ENCODE measurements at places on chromosomes 2 and 18. TPM values are rescaled to one million over a fixed set of nuclear protein-coding genes. Genes with fewer than 3 reads are reported as not detected.

DNA sequence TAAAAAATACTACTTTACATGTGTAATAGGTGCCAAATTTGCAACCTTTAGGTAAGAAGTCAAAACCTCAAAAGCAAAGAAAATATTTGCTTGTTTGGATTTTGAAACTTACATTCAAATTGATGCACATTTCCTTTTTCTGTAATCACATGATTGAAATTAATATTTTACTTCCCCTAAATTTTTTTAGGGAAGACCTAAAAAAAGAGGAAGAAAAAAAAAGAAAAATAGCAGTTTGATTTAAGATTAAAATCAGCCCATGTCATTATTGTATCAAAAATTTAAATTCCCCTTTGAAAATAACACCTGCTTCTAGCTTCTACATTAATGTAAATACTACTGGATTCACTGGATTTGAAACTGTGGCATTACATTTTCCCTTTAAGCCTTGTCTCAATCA lies 68.2 kb upstream of the STON1 start:
- H3K27me3 ChIP-seq, result no peaks in the 10 kb centered on the region
- peaks cover 52% of the 10 kb centered on the region for H3K36me3 ChIP-seq
- no peaks in the 10 kb centered on the region for H3K4me1 ChIP-seq
- no peak overlapping the region for H3K27ac ChIP-seq
- no peak for DNase-seq

- peaks cover 3% of the 10 kb centered on the region for H3K36me3 ChIP-seq
- no peak overlapping the region for H3K27ac ChIP-seq
- H3K27me3 ChIP-seq, result no peaks in the 10 kb centered on the region
- H3K4me3 ChIP-seq, result no peak overlapping the region
Observed at GRCh38 chr18:51053814-51054213, 23.8 kb downstream of the SMAD4 start.

GRCh38 chr2:10732924-10733565 lies 11.6 kb downstream of the ATP6V1C2 start:
- no peak overlapping the region for H3K4me3 ChIP-seq
- no peak for DNase-seq
- H3K27ac ChIP-seq, result no peak overlapping the region

DNA sequence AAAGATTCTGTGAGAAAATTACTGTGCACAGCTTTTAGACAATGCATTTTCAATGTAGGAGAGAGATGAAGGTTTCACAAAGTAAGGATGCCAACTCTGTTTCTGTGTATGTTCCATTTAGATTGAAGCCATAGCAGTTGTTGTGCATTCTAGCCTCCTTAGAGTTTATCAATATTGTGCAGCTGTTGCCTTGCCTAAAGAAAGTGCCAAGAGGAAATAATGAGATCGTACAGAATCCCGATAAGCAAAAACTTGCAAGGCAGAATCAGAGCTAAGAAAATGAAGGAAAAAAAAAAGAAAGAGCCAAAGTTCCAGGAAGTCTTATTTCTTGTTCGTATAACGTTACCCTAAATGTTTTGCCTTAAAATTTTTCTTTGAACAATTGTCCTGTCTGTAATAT lies 965.0 kb downstream of the DCDC2C start:
- no peak for DNase-seq
- no peak overlapping the region for H3K27ac ChIP-seq
- no peaks in the 10 kb centered on the region for H3K4me1 ChIP-seq
- H3K36me3 ChIP-seq, result no peaks in the 10 kb centered on the region
- H3K4me3 ChIP-seq, result no peak overlapping the region

Gene HOXD8
- 3.9 TPM for total RNA-seq

Gene SERPINB3
- not detected for total RNA-seq

Gene NAT8
- total RNA-seq, result not detected

Gene INPP4A
- 29.4 TPM for total RNA-seq

Measured in thoracic aorta (tissue), 2 donors.